ENCODE measurements at places on chromosomes 4 and X. TPM values are rescaled to one million over a fixed set of nuclear protein-coding genes. Genes with fewer than 3 reads are reported as not detected.

Gene IL15
- total RNA-seq = 0.59 TPM

Gene CPLX1
- 0.74 TPM for total RNA-seq

- no peaks in the 10 kb centered on the region for H3K36me3 ChIP-seq
- H3K4me3 ChIP-seq = no peak overlapping the region
- no peak overlapping the region for H3K27ac ChIP-seq
- H3K27me3 ChIP-seq = no peaks in the 10 kb centered on the region
- no peaks in the 10 kb centered on the region for H3K4me1 ChIP-seq
- DNase-seq = no peak
Measured at GRCh38 chr4:178612733-178613132, 1170.5 kb upstream of the AGA start.

Gene NHSL2
- 0.41 TPM for total RNA-seq

DNA sequence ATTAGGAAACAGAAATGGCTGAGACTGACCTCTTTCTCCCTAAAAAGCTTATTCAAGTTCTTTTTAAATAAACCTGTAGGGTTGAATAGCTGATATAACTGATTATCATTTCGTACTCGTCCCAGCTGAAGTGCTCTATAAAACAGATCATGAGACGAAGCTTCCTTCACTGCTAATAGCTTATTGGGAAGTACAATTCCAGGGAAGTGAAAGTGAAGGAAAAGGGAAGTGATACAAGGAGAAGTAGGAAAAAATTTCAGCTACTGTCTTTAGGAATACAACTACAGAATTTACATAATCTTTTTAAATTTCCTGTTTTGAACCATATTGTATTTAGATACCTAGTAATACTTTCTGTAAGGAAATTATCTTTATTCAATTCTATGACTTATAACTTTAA lies 103.0 kb downstream of the SNCA start:
- no peaks in the 10 kb centered on the region for H3K36me3 ChIP-seq
- H3K27me3 ChIP-seq = no peaks in the 10 kb centered on the region
- H3K4me1 ChIP-seq = no peaks in the 10 kb centered on the region
- H3K4me3 ChIP-seq = no peak overlapping the region
- no peak for DNase-seq

GRCh38 chrX:110442635-110443034 lies 84.0 kb downstream of the RTL9 start:
- H3K27me3 ChIP-seq = no peaks in the 10 kb centered on the region
- DNase-seq = no peak
- no peak overlapping the region for H3K27ac ChIP-seq
- no peaks in the 10 kb centered on the region for H3K36me3 ChIP-seq

DNA sequence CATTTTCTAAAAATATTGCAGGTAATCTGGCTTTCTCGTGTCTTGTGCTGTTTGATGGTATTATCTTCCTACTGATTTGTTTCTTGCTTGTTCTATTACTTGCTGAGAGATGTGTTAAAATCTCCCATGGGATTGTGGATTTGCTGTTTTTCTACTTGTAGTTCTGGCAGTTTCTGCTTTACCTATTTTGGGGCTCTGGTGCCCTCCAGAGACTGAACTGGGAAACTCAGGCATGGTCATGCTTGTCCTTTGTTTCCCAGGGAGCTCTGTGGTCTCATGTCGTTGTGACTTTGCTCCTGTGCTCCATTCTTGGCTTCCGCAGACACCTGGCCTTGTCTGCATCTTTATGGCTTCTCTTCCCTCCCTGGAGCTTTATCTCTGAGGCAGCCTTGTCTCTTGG lies 39.5 kb downstream of the NSD2 start:
- DNase-seq = no peak
- H3K4me3 ChIP-seq = no peak overlapping the region
- peaks cover 68% of the 10 kb centered on the region for H3K36me3 ChIP-seq
- H3K27ac ChIP-seq = peak overlapping the region; percentile 52
- peaks cover 43% of the 10 kb centered on the region for H3K4me1 ChIP-seq

- no peak overlapping the region for H3K27ac ChIP-seq
- H3K4me3 ChIP-seq = no peak overlapping the region
Measured at GRCh38 chr4:88803600-88804096, 106.0 kb upstream of the NAP1L5 start.

- peak overlapping the region; percentile 21 for H3K27ac ChIP-seq
- H3K4me3 ChIP-seq = no peak overlapping the region
- peaks cover 6% of the 10 kb centered on the region for H3K36me3 ChIP-seq
- H3K4me1 ChIP-seq = peaks cover 51% of the 10 kb centered on the region
- H3K27me3 ChIP-seq = no peaks in the 10 kb centered on the region
- no peak for DNase-seq
Measured at GRCh38 chrX:39445336-39445735, 644.1 kb downstream of the MID1IP1 start.

DNA sequence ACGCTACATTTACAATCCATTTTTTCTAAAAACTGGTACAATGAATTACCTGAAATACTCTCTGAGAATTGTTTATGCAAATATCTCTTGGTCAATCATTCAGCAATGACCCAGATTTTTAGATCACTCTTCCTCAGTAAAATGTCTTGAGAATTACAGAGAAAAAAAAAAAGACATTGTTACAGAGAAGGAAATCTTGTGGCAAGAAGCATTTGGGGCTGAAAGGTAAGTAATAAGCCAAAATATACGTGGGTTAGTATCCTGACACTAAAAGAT lies 19.6 kb upstream of the TET2 start:
- no peak overlapping the region for H3K27ac ChIP-seq
- H3K4me3 ChIP-seq = no peak overlapping the region
- H3K27me3 ChIP-seq = no peaks in the 10 kb centered on the region
- H3K4me1 ChIP-seq = no peaks in the 10 kb centered on the region
- no peaks in the 10 kb centered on the region for H3K36me3 ChIP-seq

Gene SYN1
- total RNA-seq = 0.21 TPM

- DNase-seq = no peak
- no peak overlapping the region for H3K27ac ChIP-seq
- no peaks in the 10 kb centered on the region for H3K27me3 ChIP-seq
- no peak overlapping the region for H3K4me3 ChIP-seq
- H3K36me3 ChIP-seq = no peaks in the 10 kb centered on the region
- H3K4me1 ChIP-seq = no peaks in the 10 kb centered on the region
Measured at GRCh38 chr4:35247047-35247446, 997.3 kb downstream of the ARAP2 start.

DNA sequence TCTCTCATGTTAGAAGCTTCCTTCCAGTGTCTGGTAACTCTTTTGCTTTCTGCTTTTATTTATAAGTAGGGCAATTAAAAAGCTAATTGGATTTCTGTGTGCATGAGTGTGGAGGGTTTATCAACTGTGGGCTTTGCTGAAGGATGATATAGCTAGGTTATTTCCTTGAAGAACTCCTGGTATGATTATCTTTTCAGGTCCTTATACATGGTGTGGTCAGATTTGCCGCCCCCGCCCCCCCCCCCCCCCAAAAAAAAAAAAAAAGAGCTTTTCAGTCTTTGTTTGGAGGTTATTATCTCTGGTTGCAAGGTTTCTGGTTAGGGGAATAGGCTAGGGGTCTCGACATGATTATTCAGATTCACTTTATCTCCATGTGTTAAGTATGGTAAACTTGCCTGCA lies 35.9 kb downstream of the MOB1B start:
- H3K36me3 ChIP-seq = peaks cover 8% of the 10 kb centered on the region
- H3K27ac ChIP-seq = no peak overlapping the region
- no peaks in the 10 kb centered on the region for H3K27me3 ChIP-seq

Gene GSPT2
- 11.4 TPM for total RNA-seq

DNA sequence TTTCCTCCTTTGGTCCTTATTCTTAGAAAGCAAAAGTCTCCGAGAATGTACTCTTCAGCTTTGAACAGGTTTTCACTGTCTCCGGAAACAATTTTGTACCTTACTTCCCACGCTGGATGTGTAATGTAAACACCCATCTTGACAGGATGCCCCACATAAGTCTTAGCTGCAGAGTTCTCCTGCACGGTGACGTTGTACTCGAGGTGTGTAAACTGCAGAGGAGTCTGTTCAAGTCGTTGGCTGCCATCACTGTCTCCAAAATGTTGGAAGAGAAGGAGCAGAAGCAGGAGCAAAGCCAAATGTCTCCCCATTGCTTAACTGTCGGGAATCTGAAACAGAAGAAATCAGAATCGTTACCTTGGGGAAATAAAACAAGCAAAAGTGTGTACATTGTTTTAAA lies 14.1 kb downstream of the FAT1 start:
- no peak overlapping the region for H3K27ac ChIP-seq
- DNase-seq = no peak
- H3K4me3 ChIP-seq = no peak overlapping the region
- no peaks in the 10 kb centered on the region for H3K27me3 ChIP-seq
- no peaks in the 10 kb centered on the region for H3K4me1 ChIP-seq
- H3K36me3 ChIP-seq = no peaks in the 10 kb centered on the region

Gene NLGN4X
- 0.09 TPM for total RNA-seq

- no peaks in the 10 kb centered on the region for H3K27me3 ChIP-seq
- DNase-seq = no peak
- no peak overlapping the region for H3K4me3 ChIP-seq
- no peaks in the 10 kb centered on the region for H3K36me3 ChIP-seq
Measured at GRCh38 chrX:50865311-50865710, 45.2 kb upstream of the BMP15 start.

- peaks cover 4% of the 10 kb centered on the region for H3K4me1 ChIP-seq
- peaks cover 6% of the 10 kb centered on the region for H3K27me3 ChIP-seq
- H3K36me3 ChIP-seq = no peaks in the 10 kb centered on the region
Measured at GRCh38 chr4:16029262-16029661, 54.6 kb downstream of the PROM1 start.

GRCh38 chr4:79413886-79414285 lies 5.9 kb upstream of the GK2 start:
- no peaks in the 10 kb centered on the region for H3K36me3 ChIP-seq
- H3K27ac ChIP-seq = no peak overlapping the region
- no peaks in the 10 kb centered on the region for H3K27me3 ChIP-seq
- H3K4me1 ChIP-seq = no peaks in the 10 kb centered on the region
- H3K4me3 ChIP-seq = no peak overlapping the region

- H3K4me1 ChIP-seq = peaks cover 14% of the 10 kb centered on the region
- H3K4me3 ChIP-seq = no peak overlapping the region
- H3K36me3 ChIP-seq = no peaks in the 10 kb centered on the region
- no peak for DNase-seq
- H3K27ac ChIP-seq = no peak overlapping the region
- no peaks in the 10 kb centered on the region for H3K27me3 ChIP-seq
Measured at GRCh38 chrX:44432641-44433040, 89.2 kb upstream of the EFHC2 start.

DNA sequence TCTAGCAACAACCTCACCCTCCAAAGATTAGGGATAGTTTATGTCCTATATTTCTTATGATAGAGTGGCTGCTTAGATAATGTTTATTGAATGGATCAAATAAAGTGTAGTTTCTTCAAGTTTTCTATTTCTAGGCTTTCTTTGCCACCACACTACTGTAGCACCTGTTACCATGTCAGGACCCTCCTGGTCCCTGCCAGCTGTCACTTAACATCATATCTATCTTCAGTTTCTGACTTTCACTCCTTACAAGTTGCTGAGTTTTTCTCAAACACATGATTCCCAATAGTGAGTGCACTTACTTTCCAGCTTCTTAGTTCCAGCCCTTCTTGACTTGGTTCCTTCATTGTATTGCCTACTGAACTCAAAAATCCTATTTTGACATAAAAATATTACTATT lies 593.9 kb upstream of the PITX2 start:
- H3K4me1 ChIP-seq = no peaks in the 10 kb centered on the region
- no peak for DNase-seq
- no peak overlapping the region for H3K27ac ChIP-seq
- H3K36me3 ChIP-seq = no peaks in the 10 kb centered on the region

Gene FAM114A1
- total RNA-seq = 0.67 TPM

Gene TNMD
- not detected for total RNA-seq

All from activated T-helper 2 cell treated with anti-CD3 and anti-CD28 coated beads, Interferon-gamma antibody, Interleukin-2, Interleukin-4, amounts not matched to agents 10 μg/mL and 5 μg/mL and 100 μg/mL, durations not matched to agents 14 hours and 24 hours and 36 hours (primary cell).